ENCODE measurements at places on chromosomes 7 and 10.

DNA sequence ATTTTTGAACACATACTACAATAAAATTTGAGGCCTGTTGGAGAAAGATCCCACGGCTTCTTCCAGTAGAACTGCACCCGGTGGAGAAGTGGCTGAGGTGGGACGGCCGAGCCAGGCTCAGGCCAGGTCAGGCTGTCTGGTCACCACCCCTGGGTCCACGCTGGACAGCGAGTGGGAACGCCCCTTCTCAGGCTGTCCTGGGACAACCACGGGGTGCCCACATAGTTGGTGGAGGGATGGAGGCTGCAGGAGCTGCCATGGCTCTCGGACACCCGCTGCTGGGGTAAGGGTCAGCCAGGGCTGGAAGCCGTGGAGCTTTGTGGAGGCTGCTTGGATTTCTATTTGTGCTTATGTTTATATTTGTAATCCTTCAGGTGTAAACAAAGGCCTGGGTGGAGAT, 206.5 kb downstream of the DNAJB6 start:
- DNase-seq = peak; percentile 6

GRCh38 chr10:48439031-48439430, 132.6 kb downstream of the MAPK8 start:
- DNase-seq = no peak

DNA sequence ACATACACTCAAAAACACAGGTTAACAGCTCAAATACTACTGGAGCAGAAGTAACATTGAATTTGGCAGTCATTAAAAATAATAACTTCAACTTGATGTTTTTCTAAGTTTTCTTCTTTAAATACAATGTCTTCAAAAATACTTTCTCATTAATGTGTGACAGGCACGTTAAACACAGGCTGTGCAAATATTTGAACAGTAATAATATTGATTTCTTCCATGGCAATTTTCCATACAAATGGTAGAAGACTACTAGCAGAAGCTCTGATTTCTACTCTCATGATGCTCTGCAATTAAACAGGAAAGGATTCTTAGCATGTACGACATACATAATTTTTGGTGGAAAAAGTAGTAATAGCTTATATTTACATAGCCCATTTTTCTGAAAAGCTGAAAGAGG, 47.4 kb downstream of the NRP1 start:
- DNase-seq = no peak

- no peak for DNase-seq
Observed at GRCh38 chr7:85927226-85927625, 716.5 kb upstream of the GRM3 start.

DNA sequence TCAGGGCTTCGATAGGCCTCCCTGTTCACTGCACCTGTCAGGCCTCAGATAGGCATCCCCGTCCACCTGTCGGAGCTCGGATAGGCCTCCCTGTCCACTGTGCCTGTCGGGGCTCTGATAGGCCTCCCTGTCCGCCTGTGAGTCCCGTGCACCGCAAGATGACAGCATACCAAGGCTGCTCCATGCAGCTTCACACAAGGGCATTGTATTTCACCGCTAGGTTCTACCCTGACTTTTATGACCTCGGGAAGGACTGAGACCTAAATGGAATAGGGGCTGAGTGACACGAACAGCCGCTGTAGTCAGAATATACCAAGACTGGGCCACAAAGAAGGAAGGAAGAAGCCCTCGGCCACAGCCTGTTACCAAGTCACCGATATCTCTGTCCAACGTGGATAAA, 271.2 kb downstream of the DIP2C start:
- no peak for DNase-seq
